ENCODE measurements at places on chromosomes 2 and 18.

DNA sequence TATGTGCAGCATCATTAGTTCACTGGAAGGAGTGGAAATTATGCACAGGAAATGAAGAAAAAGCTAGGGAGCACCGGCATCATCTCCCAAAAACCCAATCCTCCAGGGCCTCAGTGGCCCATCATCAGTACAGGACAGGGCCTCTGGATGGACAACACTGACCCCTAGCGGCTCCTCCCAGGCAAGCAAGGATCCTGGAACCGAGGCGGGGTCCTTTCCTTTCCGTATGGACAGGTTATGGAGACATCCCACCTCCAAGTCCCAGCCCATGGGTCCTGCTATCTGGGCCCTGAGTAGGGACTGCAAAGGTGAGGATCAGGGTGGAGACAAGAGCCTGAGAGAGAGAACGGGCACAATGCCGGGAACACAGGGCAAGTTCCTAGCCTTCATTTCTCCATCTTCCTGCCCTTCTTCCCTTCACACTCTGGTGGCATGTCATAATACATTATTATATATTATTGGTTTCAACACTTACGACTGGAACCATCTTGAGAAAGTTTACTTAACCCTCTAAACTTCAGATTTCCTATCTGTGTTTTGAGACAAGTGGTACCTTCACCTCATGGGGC lies 68.2 kb downstream of the ZNF516 start:
- peaks cover 4% of the 10 kb centered on the region for H3K36me3 ChIP-seq
- H3K4me3 ChIP-seq = no peak overlapping the region
- H3K27ac ChIP-seq = no peak overlapping the region

GRCh38 chr2:45919160-45919650 lies 267.7 kb downstream of the PRKCE start:
- DNase-seq = no peak
- no peaks in the 10 kb centered on the region for H3K36me3 ChIP-seq
- H3K4me1 ChIP-seq = peaks cover 20% of the 10 kb centered on the region
- H3K4me3 ChIP-seq = no peak overlapping the region
- no peaks in the 10 kb centered on the region for H3K27me3 ChIP-seq

DNA sequence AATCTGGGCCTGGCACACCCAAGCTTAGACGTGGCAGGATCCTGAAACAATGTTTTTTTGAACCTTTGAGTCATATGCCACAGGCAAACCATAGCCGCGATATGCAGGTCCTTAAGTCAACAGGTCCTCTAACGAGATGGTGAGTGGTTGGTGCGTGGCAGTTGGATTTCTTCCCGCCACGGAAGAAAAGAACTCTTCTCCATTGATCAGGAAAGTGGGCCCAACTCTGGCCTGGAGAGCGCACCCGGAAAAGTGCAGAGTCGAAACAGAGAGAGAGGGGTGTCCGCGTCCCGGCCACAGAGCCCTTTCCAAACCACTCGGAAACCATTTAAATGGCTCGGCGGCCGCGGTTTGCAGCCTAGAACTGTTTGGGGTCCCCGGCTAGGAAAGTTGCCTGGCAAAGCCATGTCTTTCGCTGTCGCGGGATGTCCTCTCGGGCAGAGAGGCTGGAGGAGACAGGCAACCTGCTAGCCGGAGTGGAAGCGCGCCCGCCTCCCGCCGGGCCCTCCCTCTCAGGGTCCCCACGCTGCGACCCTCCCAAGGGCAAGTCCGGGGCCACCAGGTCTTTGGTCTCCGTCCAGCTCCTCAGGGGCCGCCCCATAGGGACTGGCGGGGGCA lies 777 bp downstream of the GALNT3 start:
- DNase-seq = no peak
- H3K27ac ChIP-seq = peak overlapping the region; percentile 36
- H3K27me3 ChIP-seq = no peaks in the 10 kb centered on the region
- peaks cover 10% of the 10 kb centered on the region for H3K36me3 ChIP-seq
- H3K4me1 ChIP-seq = peaks cover 53% of the 10 kb centered on the region
- H3K4me3 ChIP-seq = peak overlapping the region; percentile 82

DNA sequence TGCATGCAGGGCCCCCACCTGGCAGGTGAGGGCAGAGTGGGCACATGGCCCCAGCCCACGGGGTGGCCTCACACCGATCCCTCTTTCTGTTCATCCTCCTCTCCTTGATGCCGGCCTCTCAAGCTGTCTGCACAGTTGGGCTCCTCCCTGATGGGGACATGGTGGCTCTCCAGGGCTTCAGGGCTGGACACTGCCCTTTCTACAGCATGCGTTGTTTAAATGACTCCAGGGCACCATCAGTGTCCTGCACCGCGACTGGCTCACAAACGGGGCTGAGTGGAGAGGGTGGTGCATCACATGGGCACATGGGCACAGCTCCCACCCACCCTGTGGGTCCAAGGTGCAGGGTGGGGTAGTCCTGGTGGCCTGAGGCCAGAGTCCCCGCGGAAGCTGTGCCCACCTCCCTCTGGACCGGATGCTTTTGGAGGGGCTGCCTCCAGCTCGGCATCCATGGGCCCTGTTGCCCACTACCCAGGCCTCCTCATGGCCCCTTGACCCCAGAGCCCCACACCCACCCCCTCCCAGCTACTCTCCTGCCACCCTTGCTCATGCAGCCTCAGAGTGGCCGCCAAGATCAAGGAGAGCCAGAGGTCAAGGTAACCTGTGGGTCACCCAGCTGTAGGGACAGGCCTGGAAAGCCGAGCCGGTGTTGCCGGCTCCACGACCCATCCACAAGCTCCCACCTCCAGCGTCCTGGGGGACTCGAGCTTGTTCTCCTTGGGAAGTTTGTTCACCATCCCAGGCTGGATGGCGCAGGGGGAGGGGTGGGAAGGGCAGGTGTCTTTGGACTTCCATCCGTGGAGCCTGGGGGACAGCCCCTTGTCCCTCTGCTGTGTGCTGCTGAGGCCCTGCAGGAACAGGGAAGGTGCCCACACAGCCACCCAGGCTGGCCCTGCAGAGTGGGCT lies 12.3 kb upstream of the SNED1 start:
- no peak for DNase-seq
- H3K27me3 ChIP-seq = peaks cover 9% of the 10 kb centered on the region
- no peaks in the 10 kb centered on the region for H3K4me1 ChIP-seq
- no peak overlapping the region for H3K4me3 ChIP-seq
- H3K36me3 ChIP-seq = no peaks in the 10 kb centered on the region

- peaks cover 8% of the 10 kb centered on the region for H3K4me1 ChIP-seq
- DNase-seq = no peak
- no peaks in the 10 kb centered on the region for H3K36me3 ChIP-seq
- H3K27ac ChIP-seq = no peak overlapping the region
- H3K27me3 ChIP-seq = no peaks in the 10 kb centered on the region
Measured at GRCh38 chr2:46520130-46520711, 40.9 kb downstream of the TMEM247 start.

DNA sequence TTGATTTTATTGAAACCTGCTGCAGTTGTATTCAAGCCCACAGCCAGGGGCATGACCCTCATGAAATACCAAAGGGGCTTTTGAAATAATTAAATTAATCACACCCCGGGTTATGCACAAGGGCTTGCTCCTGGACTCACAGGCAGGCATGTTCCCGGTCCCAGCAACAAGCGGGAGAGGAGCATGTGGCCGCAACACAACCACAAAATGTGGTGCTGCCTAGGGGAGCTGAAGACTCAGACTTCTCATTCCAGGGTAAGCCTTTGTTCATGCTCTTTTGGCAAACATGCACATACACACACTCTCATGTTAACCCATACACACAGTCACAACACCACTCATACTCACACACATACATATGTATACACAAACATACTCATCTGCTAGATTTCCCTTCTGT lies 233.7 kb upstream of the SMAD2 start:
- H3K27me3 ChIP-seq = no peaks in the 10 kb centered on the region
- H3K4me3 ChIP-seq = no peak overlapping the region
- H3K27ac ChIP-seq = no peak overlapping the region
- H3K4me1 ChIP-seq = no peaks in the 10 kb centered on the region

GRCh38 chr2:168884975-168885374 lies 5.3 kb downstream of the SPC25 start:
- H3K27ac ChIP-seq = no peak overlapping the region
- H3K4me1 ChIP-seq = peaks cover 15% of the 10 kb centered on the region
- peaks cover 1% of the 10 kb centered on the region for H3K36me3 ChIP-seq
- no peak overlapping the region for H3K4me3 ChIP-seq
- no peak for DNase-seq
- no peaks in the 10 kb centered on the region for H3K27me3 ChIP-seq

DNA sequence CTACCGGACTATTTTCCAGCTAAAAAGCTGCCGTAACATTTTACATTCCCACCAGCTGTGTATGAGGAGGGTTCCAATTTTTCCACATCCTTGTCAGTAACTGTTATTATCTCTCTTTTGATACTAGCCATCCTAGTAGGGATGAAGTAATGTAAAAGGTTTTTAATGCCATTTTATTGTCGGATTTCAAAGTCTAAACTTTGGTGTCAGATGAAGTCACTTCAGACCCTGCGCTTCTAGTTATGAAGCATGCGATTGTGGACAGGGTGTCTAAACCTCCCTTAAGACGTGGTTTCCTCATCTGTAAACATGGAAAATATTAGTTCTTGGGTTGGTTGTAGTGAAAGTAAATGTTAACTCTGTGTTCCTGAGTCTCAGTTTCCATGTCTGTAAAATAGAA lies 4.7 kb downstream of the DGKD start:
- H3K27ac ChIP-seq = peak overlapping the region; percentile 58
- no peaks in the 10 kb centered on the region for H3K27me3 ChIP-seq
- DNase-seq = no peak
- H3K36me3 ChIP-seq = peaks cover 25% of the 10 kb centered on the region
- H3K4me1 ChIP-seq = peaks cover 69% of the 10 kb centered on the region
- H3K4me3 ChIP-seq = peak overlapping the region; percentile 38

- no peaks in the 10 kb centered on the region for H3K36me3 ChIP-seq
- H3K27me3 ChIP-seq = no peaks in the 10 kb centered on the region
- H3K4me1 ChIP-seq = no peaks in the 10 kb centered on the region
Measured at GRCh38 chr2:167595021-167595420, 652.4 kb downstream of the STK39 start.

DNA sequence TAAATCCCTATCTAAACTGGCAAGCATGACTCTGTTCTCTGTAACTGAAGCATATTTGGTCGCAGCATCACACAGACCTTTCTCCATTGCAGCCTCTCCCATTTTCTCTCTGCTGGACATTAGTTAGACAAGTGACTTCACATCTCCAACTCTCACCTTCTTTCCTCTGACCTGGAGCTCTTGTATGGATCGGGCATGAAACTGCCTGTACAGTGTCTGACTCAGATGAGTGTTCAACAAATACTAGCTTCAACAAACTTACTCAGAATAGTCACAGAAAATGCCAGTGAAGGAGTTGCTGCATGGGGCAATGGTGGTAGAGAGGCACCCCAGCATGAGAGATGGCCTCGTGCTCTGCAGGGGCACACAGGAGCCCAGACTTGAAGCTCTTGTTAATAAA lies 104.7 kb upstream of the COPS8 start:
- no peaks in the 10 kb centered on the region for H3K4me1 ChIP-seq
- H3K27ac ChIP-seq = no peak overlapping the region
- H3K4me3 ChIP-seq = no peak overlapping the region
- H3K27me3 ChIP-seq = peaks cover 64% of the 10 kb centered on the region
- no peaks in the 10 kb centered on the region for H3K36me3 ChIP-seq
- DNase-seq = no peak

- H3K4me3 ChIP-seq = no peak overlapping the region
- no peak overlapping the region for H3K27ac ChIP-seq
- no peaks in the 10 kb centered on the region for H3K4me1 ChIP-seq
- H3K36me3 ChIP-seq = no peaks in the 10 kb centered on the region
- DNase-seq = no peak
Measured at GRCh38 chr18:67001052-67001451, 397.2 kb upstream of the CDH19 start.

DNA sequence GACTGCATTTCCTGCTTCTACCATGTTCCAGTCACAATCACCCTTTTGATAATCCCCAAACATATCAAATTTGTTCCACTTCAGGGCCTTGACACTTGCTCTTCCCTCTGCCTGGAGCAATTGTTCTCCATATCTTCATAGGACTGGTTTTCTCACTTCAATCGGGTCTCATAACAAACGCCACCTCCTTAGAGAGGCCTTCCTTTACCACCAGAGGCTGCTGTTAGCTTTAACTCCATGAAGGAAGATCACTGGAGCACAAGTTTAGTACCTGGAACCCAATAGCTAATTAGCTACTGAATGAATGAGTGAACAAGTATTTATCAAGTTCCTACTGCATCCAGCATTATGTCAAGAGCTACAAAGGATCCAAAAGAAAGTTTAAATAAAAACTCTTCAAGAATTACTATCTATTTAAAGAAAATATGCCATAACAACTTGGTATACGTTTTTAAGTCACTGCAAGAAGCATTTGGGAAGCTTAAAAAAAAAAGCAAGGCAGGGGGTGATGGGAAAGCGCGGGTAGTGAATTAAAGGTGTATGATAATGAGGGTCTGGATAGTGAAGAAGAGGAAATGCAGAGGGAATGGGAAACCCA lies 58.8 kb downstream of the BAZ2B start:
- H3K4me3 ChIP-seq = no peak overlapping the region
- no peaks in the 10 kb centered on the region for H3K27me3 ChIP-seq
- H3K27ac ChIP-seq = no peak overlapping the region
- H3K36me3 ChIP-seq = peaks cover 2% of the 10 kb centered on the region
- no peak for DNase-seq

- no peak for DNase-seq
- peaks cover 11% of the 10 kb centered on the region for H3K36me3 ChIP-seq
- no peak overlapping the region for H3K4me3 ChIP-seq
- H3K27me3 ChIP-seq = peaks cover 25% of the 10 kb centered on the region
Measured at GRCh38 chr2:286774-287392, 1.0 kb downstream of the ALKAL2 start.

DNA sequence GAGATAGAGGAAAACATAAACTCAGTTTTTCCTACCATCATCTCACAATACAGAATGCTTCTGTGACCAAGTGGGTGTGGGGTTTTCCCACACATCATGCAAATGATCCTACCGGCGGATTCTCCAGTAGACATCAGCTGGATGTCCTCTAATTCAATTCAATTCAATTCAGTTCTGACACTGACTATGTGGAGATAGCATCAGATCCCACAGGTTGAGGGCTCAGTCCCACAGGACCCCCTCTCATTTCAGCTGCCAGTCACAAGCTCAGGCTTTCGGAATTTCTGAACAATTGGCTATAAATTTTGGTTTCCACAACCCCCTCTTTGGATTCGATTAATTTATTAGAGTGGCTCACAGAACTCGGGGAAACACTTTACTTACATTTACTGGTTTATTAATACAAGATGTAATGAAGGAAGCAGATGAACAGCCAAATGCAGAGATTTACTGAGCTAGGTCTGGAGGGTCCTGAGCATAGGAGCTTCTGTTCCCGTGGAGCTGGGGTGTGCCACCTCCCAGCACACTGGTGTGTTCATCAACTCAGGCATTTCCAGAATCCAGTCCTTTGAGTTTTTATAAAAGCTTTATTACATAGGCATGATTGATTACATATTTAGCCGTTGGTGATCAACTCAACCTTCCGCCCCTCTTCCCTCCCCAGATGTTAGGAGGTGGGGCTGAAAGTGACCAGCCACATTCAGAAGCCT lies 350.1 kb downstream of the MYCN start:
- no peak overlapping the region for H3K4me3 ChIP-seq
- no peak overlapping the region for H3K27ac ChIP-seq
- no peak for DNase-seq
- no peaks in the 10 kb centered on the region for H3K36me3 ChIP-seq
- H3K27me3 ChIP-seq = no peaks in the 10 kb centered on the region
- H3K4me1 ChIP-seq = no peaks in the 10 kb centered on the region
